CD4-positive, alpha-beta T cell treated with Interleukin-4 for 4 hours (primary cell): ENCODE measurements at places on chromosomes 1 and 21.

DNA sequence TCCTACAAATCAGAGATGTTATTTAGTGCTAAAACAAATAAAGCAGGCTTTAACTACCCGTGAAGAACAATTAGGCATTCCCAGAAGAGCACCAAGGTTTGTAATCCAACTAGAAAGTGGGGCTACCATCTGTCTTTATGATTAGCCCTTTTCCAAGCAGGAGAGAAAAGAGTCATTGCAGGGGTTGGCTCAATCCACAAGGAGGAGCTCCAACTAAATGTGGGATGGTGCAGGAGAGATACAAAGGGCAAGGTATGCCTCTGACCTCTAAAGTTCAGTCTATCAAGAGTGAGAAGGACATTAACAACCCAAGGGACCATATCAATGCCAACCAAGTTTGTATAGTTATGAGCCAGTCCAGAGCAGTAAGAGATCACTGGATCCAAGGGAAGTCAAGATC, 382.7 kb upstream of the DUSP10 start:
- no peak for DNase-seq

DNA sequence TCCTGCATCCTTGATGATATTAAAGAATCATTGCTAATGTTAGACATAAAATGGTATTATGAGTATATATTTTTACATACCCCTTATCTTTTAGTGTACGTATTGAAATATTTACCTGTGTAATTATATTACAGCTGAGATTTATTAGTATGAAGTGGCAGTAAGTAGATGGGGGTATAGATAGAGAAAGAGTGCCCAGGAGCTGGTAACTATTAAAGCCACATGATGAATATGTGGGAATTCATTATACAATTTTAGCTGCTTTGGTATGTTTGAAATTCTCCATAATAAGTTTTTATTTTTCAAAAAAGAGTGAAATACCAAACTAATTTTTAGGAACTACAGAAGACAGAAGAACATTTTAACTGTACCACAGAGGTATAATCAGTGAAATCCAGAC, 339.0 kb downstream of the PLPP3 start:
- DNase-seq: no peak

DNA sequence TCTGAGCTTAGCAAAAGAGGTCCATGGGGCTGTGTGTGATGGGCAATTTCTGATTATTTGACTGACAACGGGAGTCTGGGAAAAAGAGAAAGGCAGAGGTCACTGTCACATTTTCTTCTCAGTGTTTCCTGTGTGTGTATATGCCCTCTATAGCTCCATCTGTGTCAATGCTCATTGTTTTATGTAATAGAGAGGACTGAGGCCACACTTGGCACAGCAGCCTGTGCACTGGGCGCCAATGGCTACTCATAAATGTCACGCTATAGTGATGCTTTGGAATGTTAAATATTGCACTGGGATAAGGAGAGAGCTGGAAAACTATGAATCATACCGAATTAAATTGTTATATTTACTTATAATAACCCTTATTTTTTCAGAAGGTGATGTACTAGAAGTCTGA, 365.4 kb downstream of the NEGR1 start:
- no peak for DNase-seq

GRCh38 chr1:67166196-67166595, at the start of gene IL23R:
Gene IL23R (plus strand): TSS chr1:67166454. CDS start chr1:67168121, 1,667 bp downstream.
- peak; percentile 44 for DNase-seq

GRCh38 chr1:27398405-27399149, 6.2 kb downstream of the GPR3 start:
- no peak for DNase-seq

DNA sequence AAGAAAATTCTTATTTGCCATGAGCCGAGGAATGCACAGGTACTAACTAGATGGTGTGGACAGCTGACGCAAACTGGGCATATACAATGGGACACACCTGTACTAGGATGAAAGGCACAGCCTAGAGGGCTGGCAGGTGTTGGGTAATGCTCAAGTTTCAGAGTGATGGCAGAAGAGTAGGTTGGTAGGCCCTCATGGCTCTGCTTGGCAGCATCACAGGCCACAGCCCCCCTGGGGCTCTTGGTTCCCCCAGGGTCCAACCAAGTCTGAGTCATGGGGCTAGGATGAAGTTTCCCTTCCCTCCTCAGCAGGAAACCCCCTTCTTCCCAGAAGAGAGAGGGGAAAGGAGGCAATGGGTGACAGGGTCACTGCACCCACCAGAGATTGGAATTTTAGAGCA, 35.2 kb downstream of the SPEN start:
- no peak for DNase-seq

- no peak for DNase-seq
Observed at GRCh38 chr1:29330856-29331255, 94.5 kb downstream of the PTPRU start.

GRCh38 chr1:32889731-32890278, 3.5 kb downstream of the HPCA start:
- DNase-seq: no peak

DNA sequence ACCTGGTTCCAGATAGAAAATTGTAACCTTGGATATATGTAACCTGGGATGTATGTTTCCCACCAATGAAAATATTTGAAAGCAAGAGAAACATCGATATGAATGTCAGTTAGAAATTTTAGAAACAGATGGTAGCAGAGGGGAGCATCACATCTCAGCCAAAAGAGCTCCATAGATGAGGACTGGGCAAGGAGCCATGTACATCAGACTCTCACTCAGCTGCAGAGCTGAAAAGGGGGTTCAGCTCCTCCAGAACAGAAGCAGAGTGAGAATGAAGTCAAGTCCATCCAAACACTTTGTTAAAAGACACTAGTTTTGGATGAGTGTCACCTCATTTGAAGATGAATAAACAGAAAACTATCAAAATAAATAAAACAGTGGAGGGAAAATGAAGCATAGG, 202.4 kb downstream of the HMCN1 start:
- no peak for DNase-seq

- no peak for DNase-seq
Observed at GRCh38 chr1:92210701-92211100, 7.0 kb upstream of the C1orf146 start.

- DNase-seq: no peak
Observed at GRCh38 chr1:29575826-29576225, 339.5 kb downstream of the PTPRU start.

DNA sequence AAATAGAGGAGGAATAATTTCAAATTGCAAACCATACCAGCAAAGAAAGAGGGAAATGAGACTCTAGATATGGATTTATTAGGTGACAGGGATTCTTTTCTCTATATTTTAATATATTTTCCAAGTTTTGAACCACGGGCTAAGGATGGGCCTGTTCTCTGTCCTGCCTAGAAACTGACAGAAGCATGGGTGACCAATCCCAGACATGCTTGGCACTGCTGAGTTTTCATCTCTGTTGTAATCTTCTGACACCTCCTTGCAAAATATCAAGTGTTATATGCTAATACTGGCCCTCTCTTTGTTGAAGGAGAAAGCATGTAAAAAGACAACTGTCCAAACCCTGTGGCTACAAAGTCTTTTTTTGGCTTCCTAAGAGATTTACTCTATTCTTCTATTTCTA, 774 bp upstream of the ANGPTL7 start:
- DNase-seq: no peak

- no peak for DNase-seq
Observed at GRCh38 chr1:74012583-74012982, 185.4 kb downstream of the LRRIQ3 start.

DNA sequence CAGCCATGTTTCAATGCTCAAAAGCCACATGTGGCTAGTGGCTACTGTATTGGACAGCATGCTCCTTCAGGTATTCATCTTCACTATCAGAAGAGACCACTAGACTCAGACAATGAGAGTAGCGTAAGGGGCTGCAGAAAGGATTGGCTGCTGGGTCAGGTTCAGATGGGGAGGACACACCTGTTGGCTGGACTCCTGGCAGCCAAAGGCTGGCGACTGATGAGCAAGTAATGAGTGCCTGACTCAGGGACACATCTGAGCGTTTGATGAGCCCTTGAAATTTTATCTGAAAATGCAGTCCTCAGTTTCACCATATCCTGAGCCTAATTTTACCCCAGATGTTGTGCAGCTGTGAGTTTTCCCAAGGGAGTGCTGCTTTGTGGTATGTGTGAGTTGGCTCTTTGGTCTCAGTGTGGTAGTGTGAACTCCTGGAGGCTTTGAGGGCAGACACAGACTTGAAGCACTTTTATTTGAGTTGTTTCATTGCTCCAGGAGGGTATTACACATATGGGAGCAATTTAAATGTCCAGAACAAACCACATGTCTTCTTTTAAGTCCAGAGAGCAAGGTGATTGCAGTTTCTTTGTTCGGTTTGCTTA, 9.6 kb downstream of the ST6GALNAC3 start:
- DNase-seq: no peak
